ENCODE measurements at places on chromosomes 1 and 21. TPM values are rescaled to one million over a fixed set of nuclear protein-coding genes. Genes with fewer than 3 reads are reported as not detected.
A peak's percentile ranks its signal among the peaks of the same experiment; 100 is the strongest.

ENAH gene
- total RNA-seq: 80.3 TPM

IPO13 gene
- 25.8 TPM for total RNA-seq

MRPS14 gene
- 31.6 TPM for total RNA-seq

DNA sequence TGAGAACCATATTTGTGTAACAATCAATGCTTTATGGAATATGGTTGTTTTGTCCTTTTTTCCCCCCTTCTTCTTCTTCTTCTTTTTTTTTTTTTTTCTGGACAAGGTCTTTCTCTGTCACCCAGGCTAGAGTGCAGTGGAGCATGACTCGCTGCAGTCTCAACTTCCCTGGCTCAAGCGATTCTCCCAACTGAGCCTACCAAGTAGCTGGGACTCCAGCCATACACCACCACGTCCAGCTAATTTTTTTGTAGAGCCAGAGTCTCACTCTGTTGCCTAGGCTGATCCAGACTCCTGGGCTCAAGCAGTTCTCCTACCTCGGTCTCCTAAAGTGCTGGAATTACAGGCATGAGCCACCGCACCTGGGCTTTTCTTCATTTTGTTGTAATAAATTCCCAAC, 86.7 kb downstream of the FMN2 start:
- H3K27ac ChIP-seq: no peak overlapping the region
- no peaks in the 10 kb centered on the region for H3K4me1 ChIP-seq
- H3K4me3 ChIP-seq: no peak overlapping the region
- DNase-seq: no peak
- no peaks in the 10 kb centered on the region for H3K36me3 ChIP-seq
- no peaks in the 10 kb centered on the region for H3K27me3 ChIP-seq

DNA sequence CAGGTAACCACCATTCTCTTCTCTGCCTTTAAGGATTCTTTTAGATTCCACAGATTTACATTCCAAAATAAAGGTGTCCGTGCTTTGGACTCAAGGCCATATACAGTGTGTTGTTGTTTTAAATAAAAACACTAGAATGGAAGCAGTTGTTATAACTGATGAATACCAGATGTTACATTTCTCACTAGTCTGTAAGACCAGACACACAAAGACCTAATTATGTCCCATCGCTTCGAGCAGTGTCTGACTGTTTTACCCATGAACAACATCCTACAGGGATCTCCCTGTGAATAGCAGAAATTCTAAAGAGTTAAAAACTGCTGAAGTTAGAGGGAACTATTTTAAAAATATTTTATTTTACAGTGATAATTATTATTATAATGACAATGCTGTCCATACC, 574.7 kb upstream of the ZP4 start:
- H3K27ac ChIP-seq: no peak overlapping the region
- H3K4me1 ChIP-seq: no peaks in the 10 kb centered on the region
- no peak overlapping the region for H3K4me3 ChIP-seq
- no peak for DNase-seq

DNA sequence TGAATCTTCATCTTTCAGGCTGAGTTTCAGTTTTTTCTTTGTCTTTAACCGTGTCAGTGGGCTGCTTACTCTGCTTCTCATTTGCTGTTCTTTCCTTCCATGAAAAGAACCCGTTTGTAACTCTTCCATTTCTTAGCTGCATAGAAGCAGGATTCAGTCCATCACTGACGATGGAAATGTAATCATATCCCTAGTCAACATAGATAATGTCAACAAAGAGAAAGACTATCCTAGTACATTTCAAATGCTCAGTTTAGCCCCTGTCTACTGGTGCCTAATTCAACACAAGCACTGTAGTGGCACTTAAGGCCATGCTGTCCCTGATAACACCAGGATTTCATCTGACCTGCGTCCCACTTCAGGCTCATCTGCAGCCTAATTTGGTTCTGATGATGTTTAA, 376 bp downstream of the GBP1 start:
- no peaks in the 10 kb centered on the region for H3K36me3 ChIP-seq
- no peaks in the 10 kb centered on the region for H3K27me3 ChIP-seq
- H3K4me1 ChIP-seq: peaks cover 9% of the 10 kb centered on the region
- peak overlapping the region; percentile 39 for H3K4me3 ChIP-seq
- H3K27ac ChIP-seq: peak overlapping the region; percentile 16

DNA sequence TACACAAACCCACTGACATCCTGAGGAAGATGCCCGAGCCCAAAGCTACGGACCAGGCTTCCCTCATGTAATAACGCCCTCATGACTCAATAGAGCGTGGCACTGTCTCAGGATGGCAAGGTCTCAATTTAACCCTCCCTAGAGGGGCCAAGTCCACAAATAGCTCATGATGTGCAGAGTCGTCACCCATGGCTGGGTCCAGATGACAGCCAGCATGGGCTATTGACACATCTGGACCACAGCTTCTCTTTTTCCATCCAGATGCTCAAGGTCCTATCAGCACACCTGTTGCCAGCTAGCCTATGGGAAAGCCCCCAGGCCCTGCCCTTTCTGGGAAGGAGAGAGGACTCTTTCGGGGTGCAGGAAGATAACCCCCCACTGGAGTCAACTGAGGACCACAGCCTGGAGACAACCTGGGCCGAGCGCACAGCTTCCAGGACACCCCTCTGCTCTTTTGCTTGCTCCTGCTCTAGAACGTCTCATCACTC, 2.8 kb downstream of the LAPTM5 start:
- peaks cover 31% of the 10 kb centered on the region for H3K4me1 ChIP-seq
- no peaks in the 10 kb centered on the region for H3K36me3 ChIP-seq
- no peak for DNase-seq
- no peaks in the 10 kb centered on the region for H3K27me3 ChIP-seq
- H3K27ac ChIP-seq: no peak overlapping the region

DNA sequence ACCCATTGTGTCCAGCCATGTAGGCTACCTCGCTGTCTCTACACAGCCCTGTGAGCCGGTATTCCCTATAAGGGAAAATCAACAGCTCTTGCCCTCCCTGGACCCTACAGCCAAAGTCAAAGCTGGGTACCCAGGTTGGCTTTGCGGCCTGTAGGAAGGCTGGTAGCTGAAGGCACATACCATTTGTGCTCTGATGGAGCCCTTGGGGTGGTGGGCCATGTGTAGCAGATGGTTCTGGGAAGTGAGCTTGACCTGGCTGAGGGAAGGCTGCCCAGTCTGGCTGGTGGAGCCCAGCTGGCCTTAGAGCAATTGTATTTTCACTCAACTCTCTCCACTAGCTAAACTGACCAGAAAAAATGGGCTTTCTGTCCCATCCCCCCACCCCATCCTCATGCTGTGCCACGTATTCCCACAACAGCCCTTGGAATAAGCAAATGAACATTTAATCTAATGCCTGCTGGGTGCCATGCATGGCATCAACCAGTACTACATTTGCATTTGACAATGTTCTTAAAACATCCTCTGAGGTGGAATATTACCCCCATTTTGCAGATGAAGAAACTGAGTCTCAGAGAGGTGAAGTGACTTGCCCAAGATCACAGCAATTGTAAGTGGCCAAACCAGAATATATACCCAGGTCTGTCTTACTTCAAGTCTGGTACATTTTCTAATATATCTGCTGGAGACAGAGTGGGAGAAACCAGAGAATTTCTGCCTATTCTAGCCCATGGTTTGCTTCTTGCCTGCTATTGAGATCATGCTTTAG, 56.8 kb downstream of the NDUFS5 start:
- H3K27ac ChIP-seq: no peak overlapping the region
- H3K4me3 ChIP-seq: no peak overlapping the region
- H3K27me3 ChIP-seq: peaks cover 10% of the 10 kb centered on the region
- no peaks in the 10 kb centered on the region for H3K4me1 ChIP-seq

GRCh38 chr1:193654951-193655735, 468.7 kb upstream of the B3GALT2 start:
- no peaks in the 10 kb centered on the region for H3K36me3 ChIP-seq
- H3K27me3 ChIP-seq: no peaks in the 10 kb centered on the region
- no peak overlapping the region for H3K4me3 ChIP-seq
- no peak for DNase-seq
- no peak overlapping the region for H3K27ac ChIP-seq

DNA sequence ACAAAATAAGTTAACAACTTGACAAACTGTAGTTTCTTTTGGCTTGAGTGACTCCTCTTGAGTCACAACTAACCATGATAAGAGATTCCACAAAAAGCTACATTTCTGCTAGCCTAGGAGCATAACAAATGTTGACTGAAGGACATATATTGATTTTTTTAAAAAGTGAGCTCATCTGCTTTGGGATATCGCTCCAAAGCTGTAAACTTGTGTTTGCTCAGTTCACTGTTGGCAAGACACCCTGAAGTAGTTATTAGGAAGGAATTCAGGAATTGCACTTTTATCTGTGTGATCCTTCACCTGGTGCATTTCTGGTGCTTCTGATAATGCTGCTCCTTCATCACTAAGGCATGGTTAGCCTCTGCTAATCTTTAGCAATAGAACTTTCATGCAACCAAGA, 23.7 kb downstream of the RWDD3 start:
- no peaks in the 10 kb centered on the region for H3K4me1 ChIP-seq
- H3K27ac ChIP-seq: no peak overlapping the region

GRCh38 chr21:16592381-16592780, 862.6 kb downstream of the USP25 start:
- no peak for DNase-seq
- no peak overlapping the region for H3K27ac ChIP-seq
- peaks cover 14% of the 10 kb centered on the region for H3K4me1 ChIP-seq
- no peak overlapping the region for H3K4me3 ChIP-seq
- H3K27me3 ChIP-seq: no peaks in the 10 kb centered on the region

All from endothelial cell of umbilical vein (primary cell).